Stimulated activated CD4-positive, alpha-beta T cell treated with anti-CD3 and anti-CD28 coated beads, Interleukin-15, amount 100 ng/mL, for 1 hour (primary cell): ENCODE measurements at places on chromosomes 2 and 18.

DNA sequence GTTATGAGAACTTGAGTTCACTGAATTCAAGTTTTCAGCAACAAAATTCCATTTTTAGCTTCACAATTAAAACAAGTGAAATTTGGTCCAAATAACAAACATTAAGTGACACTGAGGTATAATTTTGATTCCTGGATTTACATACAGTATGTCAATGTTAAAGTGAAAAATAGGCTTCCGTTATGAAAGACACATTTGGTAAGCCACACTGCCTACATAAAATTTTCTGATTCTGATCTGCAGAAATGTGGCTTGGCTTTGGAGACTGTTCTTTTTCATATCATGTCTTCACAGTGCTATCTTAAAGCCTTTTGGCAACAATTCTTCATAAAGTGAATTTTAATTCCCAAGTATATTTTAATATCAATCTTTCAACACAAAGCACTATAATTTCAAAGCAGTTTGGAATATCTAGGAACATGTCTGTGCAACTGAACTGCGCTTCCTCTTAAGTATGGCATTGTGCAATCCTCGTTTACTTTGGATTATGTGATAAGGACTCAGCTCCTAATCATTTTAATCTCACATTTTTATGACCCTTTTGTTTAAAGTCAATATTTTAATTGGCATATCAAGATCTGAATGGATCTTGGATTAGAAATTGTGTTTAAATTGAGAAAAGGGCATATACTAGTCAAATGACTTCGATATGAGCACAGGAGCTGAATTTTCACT lies 60.0 kb downstream of the RBMS1 start:
- DNase-seq: no peak

- no peak for DNase-seq
These were observed 796 bp downstream of the SPIRE1 start for GRCh38 chr18:12656938-12657683.

DNA sequence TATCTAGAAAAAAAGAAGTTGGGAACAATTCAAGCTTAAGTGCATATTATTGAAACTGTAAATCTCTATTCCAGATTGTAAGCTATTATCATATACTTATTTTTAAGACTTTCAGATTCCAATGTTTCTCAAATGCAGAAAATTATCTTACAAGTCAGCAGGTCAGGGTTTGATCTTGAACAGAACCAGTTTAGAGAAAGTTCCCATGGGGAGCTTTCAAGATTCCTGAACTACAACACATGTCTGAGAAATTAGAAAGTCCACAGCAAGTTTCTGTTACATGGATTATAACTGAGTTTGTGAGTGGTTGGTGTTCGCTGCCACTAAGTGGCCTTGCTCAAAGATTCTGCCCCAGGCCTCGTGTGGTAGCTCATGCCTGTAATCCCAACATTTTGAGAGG lies 31.6 kb upstream of the SP3 start:
- no peak for DNase-seq

- DNase-seq: no peak
These were observed 29.0 kb downstream of the RPL37A start for GRCh38 chr2:216527600-216527999.

GRCh38 chr2:132468821-132469675 lies 52.4 kb downstream of the GPR39 start:
- no peak for DNase-seq
